Activated T-cell treated with anti-CD3 and anti-CD28 coated beads for 48 hours (primary cell): ENCODE measurements at places on chromosomes 2 and 18.

DNA sequence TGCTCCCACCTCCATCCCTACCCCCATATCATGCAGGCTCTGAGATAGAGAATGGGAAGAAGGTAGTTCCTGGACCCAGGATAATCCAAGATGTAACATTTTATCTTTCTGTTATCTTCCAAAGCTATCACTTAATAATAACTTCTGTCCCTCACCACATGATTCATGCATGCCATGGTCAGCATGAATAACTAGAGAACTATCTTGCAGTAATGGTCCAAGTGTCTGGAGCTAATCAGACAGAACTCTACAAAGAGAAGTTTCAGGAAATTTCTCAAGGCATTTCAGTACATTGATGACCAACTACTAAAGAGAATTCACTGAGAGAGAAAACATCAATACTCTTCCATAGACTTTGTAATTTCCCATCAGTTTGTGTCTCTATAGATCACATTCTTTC lies 1469.7 kb upstream of the PIK3C3 start:
- no peak for DNase-seq

DNA sequence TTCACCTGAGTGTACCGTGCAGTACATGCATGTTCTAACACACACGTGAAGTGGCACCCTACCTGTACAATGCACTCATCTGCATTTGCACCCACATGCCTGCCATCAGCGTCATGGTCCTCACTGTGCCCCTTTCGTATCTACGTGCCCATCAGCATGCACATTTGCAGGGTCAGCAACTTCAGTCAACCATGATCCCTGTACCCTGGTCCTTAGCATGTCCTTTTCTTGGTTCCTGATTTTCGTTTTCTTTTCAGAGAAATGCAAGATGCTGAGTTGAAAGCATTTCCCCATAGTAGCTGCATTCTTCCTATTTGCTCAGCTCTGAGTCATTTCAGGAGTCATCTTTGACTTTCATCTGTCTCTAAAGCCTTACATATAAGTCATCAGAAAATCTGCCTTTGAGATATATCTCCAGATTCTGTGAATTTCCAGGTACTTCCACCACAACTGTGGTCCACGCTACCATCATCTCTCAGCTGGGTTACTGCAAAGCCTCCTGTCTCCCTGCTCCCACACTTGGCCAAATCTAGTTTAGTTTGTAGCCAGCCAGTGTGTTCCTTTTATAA lies 14.7 kb upstream of the PUM2 start:
- peak; percentile 39 for DNase-seq

- DNase-seq = no peak
Observed at GRCh38 chr18:77366067-77366719, 116.5 kb downstream of the GALR1 start.

DNA sequence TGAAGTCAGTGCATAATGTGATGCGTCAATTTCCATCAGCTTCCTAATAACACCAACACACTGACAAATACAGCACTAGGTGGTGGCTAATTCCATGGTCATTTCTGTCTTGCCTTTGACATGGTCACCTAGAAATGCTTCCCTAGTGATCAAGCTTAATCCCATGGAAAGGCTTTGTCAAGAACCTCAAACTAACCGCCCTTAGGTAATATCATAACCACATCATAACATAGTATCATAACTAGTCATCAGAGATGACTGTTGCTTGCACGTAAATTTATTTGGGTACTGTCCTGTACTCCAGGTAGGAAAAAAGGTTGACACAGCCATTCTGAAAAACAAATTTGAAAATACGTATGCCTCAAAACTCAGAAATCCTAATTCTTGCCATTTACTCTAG lies 471.8 kb downstream of the IRS1 start:
- no peak for DNase-seq

DNA sequence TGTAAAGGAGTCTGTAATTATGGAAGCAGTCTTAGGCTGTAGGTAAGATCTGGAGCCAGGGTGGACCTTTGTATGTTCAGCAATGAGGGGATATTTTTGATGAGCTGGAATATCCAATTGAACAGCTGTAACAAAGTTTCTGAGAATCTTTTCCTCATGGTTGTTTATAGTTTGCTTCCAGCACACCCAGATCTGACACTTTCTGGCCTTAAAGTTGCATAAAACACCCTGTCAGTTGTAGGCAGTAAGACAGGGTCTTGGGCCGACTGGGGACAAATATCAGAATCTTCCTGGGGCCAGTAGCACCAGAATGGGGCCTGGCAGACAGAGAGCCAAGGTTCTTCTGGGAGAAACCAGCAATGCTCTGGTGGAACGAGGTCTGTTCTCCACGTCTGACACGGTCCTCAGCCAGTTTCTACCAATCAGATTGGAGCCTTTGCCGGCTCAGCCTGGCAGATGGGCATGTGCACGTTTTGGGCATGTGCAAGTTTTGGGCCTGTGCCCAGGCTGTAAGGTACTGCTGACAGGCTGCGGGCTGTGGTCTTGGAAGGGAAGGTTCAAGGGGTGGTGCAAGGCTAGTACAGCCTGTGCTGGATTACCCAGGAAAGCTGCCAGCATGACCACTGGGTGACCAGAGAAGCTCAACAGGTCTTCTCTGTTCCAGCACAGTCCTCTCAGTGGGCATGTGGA lies 89.8 kb downstream of the PRKCE start:
- DNase-seq = no peak

DNA sequence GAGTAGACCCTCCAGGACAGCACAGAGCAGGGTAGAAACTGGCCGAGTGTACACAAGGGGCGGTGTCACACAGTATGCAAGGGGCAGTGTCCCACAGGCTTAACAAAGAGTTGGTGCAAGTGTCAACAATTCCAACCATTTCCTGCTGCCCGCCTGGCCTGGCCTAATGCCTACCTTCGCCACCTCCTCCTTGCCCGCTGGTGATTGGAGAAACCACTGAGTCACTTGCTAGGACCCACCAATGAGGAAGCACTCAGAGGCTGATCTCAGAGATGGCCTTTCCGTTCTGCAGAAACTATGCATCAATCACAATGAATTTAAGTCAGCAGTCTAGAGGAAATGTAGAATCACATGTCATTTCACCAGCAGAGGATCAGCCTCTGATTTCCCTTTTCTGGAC lies 263.3 kb upstream of the PKDCC start:
- no peak for DNase-seq

GRCh38 chr2:86223927-86224560 lies 24.8 kb downstream of the MRPL35 start:
- no peak for DNase-seq

GRCh38 chr2:156892467-156893281 lies 364.8 kb upstream of the GALNT5 start:
- DNase-seq = no peak

DNA sequence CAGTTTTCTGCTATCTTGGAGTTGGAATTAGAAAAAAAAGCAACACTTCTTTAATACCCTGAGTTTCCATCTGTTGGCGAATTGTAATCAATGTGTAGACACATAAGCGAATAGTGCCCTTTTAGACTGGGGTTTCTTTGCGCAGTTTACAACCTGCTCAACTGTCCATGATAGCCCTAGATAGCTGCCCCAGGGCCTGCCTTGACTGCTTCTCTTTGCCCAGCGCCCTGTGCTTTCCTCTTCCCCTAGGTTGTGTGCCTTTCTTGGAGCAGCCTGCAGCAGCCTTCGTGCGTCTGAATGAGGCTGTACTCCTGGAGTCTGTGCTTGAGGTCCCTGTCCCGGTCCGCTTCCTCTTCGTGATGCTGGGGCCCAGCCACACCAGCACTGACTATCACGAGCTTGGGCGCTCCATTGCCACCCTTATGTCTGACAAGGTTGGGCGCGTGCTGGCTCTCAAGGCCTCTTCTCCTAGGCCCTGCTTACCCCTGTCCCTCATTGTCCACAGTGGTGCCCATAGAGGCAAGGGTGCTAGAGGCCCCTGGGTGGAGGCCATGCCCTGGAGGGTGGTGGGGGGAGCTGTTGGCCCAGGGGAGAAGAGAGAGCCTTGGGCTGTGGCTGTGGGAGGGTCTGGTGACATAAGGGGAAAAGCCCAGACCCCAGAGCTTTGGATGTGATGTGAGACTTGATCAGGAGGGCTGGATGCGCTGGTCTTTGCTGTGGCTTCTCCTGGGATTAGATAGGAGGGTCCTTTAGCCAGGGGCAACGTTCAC lies 6.9 kb downstream of the SLC4A3 start:
- DNase-seq = no peak

- no peak for DNase-seq
Observed at GRCh38 chr2:39781697-39782096, 2.6 kb upstream of the THUMPD2 start.

GRCh38 chr2:168849610-168850009 lies 40.6 kb downstream of the SPC25 start:
- no peak for DNase-seq

- DNase-seq = no peak
Observed at GRCh38 chr2:168149150-168149974, 98.0 kb downstream of the STK39 start.

- no peak for DNase-seq
Observed at GRCh38 chr2:47058003-47058931, 96.8 kb downstream of the STPG4 start.

DNA sequence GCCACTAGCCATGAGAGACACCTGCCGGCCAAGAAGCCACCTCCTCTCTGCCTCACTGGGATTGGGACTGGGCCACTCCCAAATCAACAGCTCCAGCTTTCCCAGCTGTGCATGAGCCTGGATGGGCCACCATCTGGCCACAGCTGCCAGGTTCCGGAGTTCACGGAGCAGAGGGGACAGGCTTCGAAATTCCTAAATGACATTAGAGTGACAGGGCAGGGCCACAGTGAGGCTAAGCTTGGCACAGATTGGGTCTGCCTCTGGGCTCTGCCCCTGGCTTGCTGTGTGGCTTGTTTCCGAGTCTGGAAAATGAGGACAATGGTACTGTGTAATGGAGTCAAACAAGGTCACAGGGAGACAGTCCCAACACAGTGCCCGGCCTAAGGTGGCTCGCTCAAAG lies 6.5 kb downstream of the DIPK1C start:
- no peak for DNase-seq

DNA sequence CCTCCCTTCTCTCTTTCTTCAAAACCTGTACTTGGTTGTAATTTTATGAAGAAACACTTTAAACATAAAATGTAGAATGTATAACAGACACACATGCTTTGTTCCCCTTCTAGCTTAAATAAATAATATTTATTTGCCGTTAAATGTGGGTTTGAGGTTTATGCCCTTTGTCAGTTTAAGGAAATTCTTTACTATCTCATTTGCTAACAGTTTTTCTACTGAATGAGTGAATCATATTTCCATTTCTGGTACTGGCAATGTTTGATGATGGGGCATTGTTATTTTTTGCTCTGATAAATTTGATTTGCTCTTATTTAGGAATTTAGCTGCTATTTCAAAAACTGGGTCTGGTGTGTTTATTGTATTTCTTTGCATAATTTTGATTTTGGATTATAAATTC lies 555.6 kb downstream of the CCDC85A start:
- no peak for DNase-seq

- no peak for DNase-seq
Observed at GRCh38 chr18:67651438-67651837, 134.9 kb upstream of the DSEL start.

DNA sequence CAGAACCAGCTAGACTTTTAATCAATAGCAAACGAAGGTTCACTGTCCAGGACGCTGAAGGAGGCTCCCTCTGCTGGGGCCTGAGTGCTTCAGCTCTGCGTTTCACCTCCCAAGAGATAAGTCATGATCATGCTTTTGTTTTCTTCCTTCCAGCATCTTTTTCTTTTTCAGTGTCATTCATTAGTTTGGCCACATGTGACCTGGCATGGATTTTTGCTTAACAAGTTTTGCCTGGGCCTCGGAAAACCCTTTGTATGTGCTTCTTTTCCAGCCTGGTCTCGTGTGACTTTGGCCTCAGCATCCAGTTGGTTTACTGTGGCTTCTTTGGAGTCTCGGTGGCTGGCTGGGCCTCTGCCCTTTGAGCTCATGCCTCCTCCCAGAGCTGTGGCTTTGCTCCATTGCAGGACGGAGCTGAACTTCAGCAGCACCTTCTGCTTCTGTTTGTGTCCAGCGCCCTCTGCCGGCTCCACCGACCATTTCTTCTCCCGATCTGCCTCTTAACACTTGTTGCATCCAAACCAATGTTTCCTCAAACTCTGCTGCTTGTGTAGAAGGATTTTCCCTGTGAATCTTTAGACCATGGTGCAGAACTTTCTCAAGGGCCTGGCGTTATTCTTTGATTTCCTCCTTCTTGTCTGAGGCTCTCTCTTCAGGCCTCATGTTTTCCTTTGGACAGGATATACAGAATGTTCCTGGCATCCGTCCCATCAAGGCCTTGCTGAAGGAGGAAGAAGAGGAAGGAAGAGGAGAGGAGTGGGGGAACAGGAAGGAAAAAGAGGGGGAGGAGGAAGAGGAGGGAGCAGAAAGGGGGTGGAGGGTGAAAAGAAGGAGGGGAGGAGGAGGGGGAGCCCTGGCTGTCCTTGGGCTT lies 23.6 kb upstream of the HES6 start:
- peak; percentile 54 for DNase-seq

DNA sequence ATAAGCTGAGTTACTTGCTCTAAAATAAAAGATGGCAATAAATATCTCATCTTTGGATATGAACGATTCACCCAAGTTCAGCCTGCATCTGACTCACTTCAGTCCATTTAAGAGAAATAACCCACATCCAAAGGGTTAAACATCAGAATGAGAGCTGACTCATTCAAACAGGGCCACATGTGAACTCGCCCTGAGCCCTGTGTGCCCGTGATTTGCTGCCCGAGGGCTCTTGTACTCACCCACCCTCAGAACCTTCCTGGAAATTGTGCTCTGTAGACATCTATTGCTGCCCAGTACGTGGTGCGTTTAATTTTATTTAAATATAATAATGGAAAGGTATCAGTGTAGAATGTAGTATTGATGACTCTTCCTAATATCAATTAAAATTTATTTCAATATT lies 66.9 kb upstream of the RBM44 start:
- peak; percentile 48 for DNase-seq

DNA sequence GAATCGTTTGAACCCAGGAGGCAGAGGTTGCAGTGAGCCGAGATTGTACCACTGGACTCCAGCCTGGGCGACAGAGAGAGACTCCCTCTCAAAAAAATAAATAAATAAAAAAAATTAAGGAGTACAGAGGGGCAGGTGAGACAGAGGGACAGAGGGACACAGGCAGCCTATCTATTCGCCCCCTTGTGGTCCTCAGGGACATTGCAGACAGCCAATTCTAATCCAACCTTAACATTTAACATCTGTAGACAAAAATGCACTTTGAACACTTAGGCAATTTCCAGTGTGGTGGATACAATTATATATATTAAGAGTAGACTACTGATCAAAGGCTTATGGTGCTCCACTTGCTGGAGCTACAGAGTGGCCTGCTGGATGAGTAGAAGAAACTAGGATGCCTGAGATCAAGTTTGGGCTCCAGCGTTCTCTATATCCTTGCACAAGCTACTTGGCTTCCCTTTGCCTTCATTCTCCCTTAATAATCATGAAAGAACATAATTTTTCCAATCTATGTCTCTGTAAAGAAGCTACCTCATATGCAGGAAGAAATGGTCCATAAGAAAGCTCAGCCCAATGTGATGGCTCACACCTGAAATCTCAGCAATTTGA lies 8.2 kb upstream of the SMARCAL1 start:
- peak; percentile 15 for DNase-seq

- no peak for DNase-seq
Observed at GRCh38 chr2:149058936-149059335, 20.4 kb downstream of the LYPD6B start.
